ENCODE measurements at places on chromosomes 6 and 20. TPM values are rescaled to one million over a fixed set of nuclear protein-coding genes. Genes with fewer than 3 reads are reported as not detected.

DNA sequence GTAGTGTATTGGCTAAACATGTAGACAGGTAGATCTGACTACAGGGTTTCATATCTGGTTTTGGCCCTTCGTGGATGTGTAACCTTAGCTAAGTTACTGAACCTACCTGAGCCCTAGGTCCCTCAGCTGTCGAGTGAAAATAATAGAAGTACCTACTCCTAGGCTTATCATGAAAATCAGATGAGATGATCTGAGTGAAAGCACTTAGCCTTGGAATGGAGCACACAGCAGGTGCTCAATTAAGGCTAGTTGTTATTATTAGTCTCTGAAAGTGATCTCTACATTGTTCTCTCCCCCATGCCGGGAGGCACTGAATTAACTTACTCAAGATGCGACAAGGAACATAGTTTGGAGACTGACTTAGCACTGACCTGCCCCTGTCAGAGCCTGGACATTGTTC lies 174.7 kb upstream of the ZNF217 start:
- no peaks in the 10 kb centered on the region for H3K36me3 ChIP-seq
- no peaks in the 10 kb centered on the region for H3K27me3 ChIP-seq
- no peak overlapping the region for H3K4me3 ChIP-seq
- H3K4me1 ChIP-seq: peaks cover 9% of the 10 kb centered on the region

- H3K27me3 ChIP-seq: no peaks in the 10 kb centered on the region
- H3K4me3 ChIP-seq: no peak overlapping the region
- peaks cover 66% of the 10 kb centered on the region for H3K4me1 ChIP-seq
- H3K36me3 ChIP-seq: peaks cover 5% of the 10 kb centered on the region
- DNase-seq: no peak
Measured at GRCh38 chr6:42403831-42404230, 47.9 kb downstream of the TRERF1 start.

Gene ZNF133
- 4.2 TPM for total RNA-seq

Gene TGM3
- total RNA-seq: not detected

Gene ANKEF1
- 3.6 TPM for total RNA-seq

- peaks cover 5% of the 10 kb centered on the region for H3K4me1 ChIP-seq
- no peak for DNase-seq
- no peaks in the 10 kb centered on the region for H3K36me3 ChIP-seq
- H3K27me3 ChIP-seq: no peaks in the 10 kb centered on the region
Measured at GRCh38 chr6:111550953-111551352, 54.7 kb downstream of the TRAF3IP2 start.

- DNase-seq: no peak
- H3K4me1 ChIP-seq: no peaks in the 10 kb centered on the region
- no peak overlapping the region for H3K27ac ChIP-seq
- no peak overlapping the region for H3K4me3 ChIP-seq
- H3K27me3 ChIP-seq: no peaks in the 10 kb centered on the region
Measured at GRCh38 chr20:40925829-40926510, 102.7 kb upstream of the TOP1 start.

GRCh38 chr20:38152621-38153221 lies 12.3 kb downstream of the TGM2 start:
- peaks cover 19% of the 10 kb centered on the region for H3K27me3 ChIP-seq
- H3K4me1 ChIP-seq: peaks cover 13% of the 10 kb centered on the region
- H3K4me3 ChIP-seq: peak overlapping the region; percentile 38
- peak; percentile 27 for DNase-seq
- peak overlapping the region; percentile 11 for H3K27ac ChIP-seq

GRCh38 chr6:36769676-36770499 lies 69.4 kb downstream of the CPNE5 start:
- H3K27me3 ChIP-seq: no peaks in the 10 kb centered on the region
- peak overlapping the region; percentile 83 for H3K27ac ChIP-seq
- peaks cover 42% of the 10 kb centered on the region for H3K4me1 ChIP-seq
- peak overlapping the region; percentile 56 for H3K4me3 ChIP-seq
- no peaks in the 10 kb centered on the region for H3K36me3 ChIP-seq

Gene SOX4
- 0.70 TPM for total RNA-seq
